ENCODE measurements at places on chromosomes 11 and 22.

- DNase-seq = no peak
Measured at GRCh38 chr11:15045209-15045608, 28.2 kb upstream of the CALCB start.

- DNase-seq = no peak
Measured at GRCh38 chr11:125393331-125393730, 102.7 kb downstream of the FEZ1 start.

DNA sequence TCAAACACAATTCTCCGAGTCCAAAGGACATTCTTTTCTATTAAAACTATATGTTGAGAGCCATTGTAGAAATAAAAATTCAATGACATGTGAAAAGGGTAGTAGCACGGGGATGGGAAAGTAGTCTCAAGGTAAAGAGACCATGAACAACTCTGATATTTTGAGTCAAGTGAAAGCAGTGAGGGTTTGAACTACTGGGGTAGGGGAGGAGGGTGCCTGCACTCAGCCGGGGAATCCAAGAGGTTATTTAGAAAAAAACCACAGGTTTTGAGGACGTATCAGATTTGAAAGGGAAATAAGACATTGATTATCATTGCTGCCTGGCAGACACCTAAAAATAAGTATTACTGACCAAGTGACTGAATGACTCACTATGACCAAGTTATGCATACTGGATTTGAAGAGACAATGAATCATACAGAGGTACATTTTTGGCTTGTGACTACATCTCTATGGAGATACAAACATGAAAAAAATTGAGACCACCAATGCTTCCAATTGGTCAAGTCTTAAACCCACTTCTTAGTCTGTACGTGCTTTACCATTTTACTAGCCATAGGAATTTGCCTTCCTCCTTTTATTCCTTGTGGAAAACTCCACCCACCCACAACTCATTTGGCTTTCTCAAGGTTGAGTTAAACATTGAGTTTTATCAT lies 2.2 kb upstream of the OR52H1 start:
- DNase-seq = peak; percentile 50

- no peak for DNase-seq
Measured at GRCh38 chr22:50523806-50524675, 1.4 kb downstream of the SCO2 start.

DNA sequence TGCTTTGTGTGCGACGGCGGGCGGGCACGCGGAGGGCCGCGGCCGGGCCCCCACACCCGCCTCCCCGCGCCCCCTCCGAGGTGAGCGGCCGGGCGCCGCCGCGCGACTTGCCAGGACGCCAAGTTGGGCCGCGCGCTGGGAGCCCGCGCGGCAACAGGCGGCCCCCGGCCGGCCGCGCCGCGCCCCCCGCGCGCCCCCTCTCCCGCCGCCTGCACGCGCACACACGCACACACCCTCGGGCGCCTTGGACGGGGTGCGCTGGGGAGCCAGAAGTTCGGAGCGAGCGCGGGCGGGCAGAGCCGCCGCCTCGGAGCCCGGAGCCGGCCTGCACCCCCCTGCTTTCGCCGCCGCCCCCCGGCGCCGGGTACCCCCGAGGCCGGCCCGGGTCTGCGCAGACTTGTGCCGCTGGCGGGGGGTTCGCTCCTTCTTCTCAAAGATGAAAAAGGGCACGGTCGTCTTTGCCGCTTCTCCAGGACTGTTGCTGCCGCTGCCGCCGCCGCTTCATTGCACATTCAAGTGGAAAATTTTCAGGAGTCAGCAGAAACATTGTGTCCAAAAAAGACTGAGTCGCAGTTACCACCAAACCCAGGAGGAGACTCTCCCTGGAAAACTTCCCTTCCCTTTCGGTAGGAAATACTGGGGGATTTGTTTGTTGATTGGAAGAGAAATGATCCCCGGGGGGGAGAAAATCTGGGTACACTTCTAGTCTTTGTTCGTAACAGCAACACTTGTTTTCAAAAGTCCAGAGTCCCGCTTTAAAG lies 895 bp downstream of the TEAD1 start:
- peak; percentile 54 for DNase-seq

GRCh38 chr11:122776546-122776945 lies 61.8 kb upstream of the CRTAM start:
- DNase-seq = no peak

DNA sequence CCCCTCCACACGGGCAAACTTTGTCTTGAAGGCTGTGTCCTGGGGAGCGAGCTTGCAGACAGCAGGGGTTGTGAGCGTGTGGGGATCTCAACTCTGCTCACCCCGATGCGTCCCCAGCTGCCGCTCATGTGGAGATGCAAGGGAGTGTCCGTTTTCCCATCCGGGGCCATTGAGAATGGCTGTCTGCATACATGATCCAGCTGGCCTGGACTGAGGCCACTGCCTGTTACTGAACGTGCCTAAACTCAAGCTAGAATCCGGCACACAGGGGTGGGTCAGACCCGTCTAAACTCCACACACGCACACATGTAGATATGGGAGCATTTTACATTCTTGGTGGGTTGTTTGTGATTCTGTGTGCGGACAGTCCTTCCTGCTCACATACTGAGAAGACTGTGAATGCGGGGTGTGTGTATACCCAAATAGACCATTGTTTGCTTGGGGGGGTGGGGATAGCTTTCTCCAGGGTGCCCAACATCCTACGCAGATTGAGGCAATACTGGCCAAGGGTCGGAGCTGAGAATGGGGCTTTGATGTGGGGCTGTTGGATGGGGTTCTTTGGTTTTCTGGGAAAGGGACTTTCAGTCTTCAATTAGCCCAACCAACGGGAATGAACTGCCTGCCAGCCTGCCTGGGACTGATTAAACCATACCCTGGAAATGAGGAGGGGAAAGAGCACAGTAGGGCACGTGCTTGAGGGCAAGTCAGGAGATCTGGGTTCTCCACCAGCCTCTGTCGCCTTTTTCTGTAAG lies 60.4 kb downstream of the ST3GAL4 start:
- no peak for DNase-seq

DNA sequence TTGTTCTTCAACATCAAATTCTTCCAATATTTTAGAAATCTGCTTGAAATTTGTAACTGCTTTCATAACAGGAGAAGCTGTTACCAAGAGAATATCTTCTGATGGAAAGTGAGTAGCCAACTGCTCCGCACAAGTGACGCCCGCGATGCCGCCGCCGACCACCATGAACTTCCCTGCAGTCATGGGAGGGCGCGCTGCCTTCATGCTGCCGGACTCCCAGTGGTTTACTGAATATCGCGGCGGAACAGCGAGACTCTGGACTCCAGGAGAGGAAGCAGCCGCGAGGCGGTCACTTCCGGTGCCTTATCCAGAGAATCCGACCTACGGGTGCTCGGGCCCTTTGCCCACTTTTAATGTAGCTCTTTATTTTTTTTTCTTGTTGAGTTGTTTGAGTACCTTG lies 190.6 kb downstream of the GUCY1A2 start:
- no peak for DNase-seq

DNA sequence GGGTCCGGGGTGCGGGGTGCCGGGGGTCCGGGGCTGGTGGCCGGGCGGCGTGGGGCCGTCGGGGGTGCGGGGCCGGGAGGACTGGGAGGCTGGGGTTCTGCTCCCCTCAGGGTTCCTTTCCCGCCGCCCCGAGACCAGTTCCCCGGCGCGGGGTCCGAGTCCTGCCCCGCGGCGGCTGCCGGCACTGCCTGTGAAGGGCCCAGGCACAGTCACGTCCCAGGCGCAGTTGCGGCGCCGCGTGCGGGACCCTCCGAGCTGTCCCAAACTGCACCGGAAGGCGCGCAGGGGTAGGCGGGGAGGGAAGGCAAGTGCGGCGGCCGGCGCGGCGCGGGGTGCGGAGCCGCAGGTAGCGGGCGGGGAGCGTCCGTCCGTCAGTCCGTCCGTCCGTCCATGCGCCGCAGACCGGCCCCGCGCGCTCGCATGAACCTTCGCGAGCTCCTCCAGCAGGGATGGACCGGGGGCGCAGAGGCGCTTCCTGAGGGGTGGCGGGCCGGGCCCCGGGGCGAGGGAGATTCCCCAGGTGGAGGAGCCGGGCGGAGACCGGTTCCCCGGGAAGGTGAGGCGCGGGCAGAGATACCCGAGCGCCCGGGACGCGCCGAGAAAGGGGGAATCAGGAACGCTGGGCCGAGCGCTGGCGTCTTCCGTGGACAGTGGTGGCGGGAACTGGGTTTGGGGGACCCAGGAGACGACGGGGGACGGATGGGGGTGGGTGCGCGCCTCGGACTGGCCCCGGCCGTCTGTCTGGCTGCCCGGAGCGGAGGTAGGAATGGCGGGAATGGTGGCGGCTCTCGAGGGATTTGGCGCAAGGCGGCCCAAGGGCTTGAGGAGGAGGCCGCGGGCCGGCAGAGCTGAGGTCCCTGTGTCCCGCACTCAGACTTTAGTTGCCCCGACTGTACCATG lies 3.1 kb upstream of the ADORA2A start:
- DNase-seq = no peak

DNA sequence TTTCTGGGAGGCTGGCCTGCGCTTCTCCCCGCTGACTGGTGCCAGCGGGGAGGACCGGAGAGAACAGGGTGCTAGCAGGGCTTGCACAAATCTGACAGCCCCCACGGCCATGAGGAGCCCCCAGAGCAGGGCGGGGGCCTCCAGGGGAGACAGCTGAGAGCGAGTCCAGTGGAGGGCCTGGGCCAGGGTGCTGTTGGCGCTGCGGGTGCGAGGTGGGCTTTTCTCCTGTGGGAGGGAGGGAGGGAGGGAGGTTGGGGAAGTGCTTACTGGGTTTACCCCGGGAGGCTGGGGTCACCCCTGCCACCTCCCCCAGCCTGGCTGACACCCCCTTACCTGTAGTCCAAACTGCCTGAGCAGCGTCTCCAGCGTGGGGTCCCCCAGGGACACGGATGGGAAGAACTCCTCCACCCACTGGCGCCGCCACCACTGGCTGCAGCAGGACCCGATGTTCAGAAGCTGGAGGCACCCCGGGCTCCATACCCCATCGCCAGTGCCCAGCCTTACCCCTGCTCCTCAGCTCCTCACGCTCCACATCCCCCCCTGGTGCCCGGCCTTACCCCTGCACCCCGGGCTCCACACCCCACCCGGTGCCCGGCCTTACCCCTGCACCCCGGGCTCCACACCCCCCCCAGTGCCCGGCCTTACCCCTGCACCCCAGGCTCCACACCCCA lies 3.9 kb downstream of the LMF2 start:
- no peak for DNase-seq

DNA sequence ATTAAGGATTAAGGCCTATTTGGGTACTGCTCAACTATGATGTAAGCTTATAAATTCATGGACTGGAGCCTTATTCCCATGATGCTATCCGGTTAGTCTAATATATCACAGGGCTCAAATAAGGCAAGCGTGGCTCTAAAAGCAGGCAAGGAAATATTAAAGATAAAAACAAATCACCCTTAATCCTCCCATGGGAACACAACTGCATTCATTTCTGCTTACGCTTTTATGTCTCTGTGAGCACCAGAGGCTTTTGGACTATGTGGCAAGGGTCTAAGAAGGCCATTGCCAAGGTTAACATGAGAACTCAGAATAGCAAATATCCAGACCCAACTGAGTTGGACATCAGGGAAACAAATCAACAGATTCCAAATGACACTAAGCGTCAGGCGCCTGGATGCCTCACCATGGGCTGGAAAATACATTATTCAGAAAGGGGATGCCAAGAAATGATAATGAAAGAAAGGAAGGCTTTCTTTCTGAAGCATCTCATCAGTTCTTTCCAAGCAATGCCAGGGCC lies 138.1 kb downstream of the SLC1A2 start:
- no peak for DNase-seq

DNA sequence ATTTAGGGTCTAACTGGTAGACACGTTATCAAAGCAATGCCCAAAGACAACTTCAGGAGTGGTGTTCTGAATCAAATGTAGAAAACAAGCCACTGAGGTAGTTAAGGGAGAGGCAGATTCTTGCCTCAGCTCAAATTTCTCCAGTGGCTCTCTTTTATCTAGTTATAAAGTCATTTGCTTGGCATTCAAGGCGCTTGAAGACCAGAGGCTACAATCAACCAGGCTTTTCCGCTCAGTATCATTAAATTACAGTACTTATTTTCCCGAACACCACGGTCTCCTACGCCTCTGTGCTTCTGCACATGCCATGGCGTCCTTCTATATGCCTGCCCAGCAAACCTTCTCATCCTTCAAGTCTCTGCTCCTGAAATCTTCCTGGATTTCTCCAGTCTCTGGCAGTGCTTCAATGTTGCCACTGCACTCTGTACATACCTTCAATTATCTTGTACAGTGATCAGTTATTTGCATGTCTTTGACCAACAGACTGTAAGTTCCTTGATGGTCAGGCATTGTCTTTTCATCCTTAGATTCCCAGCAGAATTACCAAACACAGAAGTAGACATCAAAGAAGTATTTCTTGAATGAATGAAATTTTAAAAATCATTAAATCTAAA lies 1.4 kb downstream of the POGLUT3 start:
- peak; percentile 20 for DNase-seq

GRCh38 chr22:46292732-46293131 lies 3.9 kb upstream of the GTSE1 start:
- DNase-seq = no peak

GRCh38 chr11:110029714-110030113 lies 63.5 kb upstream of the ZC3H12C start:
- no peak for DNase-seq

DNA sequence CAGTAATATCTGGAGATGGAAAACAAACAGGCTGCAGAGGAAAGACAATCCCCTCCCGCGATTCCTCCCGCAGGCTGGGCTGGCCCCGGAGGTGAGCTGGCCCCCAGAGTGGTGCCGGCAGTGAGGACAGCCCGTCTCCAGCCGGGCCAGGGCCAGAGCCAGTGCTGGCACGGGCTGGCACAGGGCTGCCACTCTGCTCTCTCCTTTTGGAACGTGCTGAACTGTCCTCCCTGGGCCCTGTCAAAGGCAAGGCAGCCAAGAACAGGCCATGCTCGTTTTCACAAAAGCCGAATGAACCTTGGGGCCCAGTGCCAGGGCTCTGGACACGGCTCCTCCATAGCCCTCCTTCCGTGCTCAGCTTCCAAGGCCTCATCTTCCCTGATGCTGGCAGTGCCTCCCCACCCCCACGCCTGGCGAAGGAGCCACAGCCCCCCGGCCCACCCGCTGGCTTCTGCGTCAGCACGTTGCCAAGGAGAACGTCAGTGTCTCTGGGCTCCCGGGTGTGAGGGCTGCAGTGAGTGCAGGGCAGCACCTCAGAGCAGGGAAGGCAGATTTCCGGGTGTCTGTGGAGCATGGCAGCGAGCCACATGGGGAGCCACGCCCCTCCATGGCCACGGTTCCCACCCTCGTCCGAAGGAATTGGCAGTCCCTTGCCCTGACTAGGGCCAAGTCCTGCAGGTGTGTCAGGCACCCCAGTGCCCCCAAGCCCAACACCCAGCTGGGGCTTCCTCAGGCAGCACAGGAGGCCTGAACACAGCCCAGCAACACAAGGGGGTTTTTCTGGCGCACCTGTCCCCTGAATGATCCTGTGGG lies 28.6 kb downstream of the GNAZ start:
- DNase-seq = no peak

GRCh38 chr22:44615146-44615545 lies 86.9 kb upstream of the PRR5 start:
- no peak for DNase-seq

- no peak for DNase-seq
Measured at GRCh38 chr11:117313091-117313490, 3.0 kb downstream of the BACE1 start.

- DNase-seq = no peak
Measured at GRCh38 chr11:1292644-1293618, 16.5 kb downstream of the TOLLIP start.
